Hippocampal formation (tissue), 2 donors: ENCODE measurements at places on chromosomes 11 and 22.

- no peak for DNase-seq
Observed at GRCh38 chr11:84812471-84812969, 814.6 kb downstream of the DLG2 start.

DNA sequence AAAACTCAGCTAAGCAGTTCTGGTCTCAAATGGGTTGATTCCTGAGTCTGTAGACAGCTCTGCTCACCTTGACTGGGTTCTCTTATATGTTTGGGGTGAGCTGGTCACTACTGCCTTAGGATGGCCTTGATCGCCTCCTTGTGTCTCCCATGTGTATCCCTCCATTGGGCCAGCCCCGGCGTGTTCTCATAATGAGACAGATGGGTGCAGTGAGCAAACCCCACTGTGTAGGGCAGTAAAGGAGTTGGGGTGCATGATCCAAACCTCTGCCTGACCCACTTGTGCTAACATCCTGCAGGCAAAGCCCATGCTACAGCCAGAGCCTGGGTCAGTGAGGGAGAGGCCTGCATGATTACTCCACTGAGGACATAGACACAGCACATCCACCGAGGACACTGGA is 657.6 kb downstream of the BRD1 start:
- DNase-seq = no peak

DNA sequence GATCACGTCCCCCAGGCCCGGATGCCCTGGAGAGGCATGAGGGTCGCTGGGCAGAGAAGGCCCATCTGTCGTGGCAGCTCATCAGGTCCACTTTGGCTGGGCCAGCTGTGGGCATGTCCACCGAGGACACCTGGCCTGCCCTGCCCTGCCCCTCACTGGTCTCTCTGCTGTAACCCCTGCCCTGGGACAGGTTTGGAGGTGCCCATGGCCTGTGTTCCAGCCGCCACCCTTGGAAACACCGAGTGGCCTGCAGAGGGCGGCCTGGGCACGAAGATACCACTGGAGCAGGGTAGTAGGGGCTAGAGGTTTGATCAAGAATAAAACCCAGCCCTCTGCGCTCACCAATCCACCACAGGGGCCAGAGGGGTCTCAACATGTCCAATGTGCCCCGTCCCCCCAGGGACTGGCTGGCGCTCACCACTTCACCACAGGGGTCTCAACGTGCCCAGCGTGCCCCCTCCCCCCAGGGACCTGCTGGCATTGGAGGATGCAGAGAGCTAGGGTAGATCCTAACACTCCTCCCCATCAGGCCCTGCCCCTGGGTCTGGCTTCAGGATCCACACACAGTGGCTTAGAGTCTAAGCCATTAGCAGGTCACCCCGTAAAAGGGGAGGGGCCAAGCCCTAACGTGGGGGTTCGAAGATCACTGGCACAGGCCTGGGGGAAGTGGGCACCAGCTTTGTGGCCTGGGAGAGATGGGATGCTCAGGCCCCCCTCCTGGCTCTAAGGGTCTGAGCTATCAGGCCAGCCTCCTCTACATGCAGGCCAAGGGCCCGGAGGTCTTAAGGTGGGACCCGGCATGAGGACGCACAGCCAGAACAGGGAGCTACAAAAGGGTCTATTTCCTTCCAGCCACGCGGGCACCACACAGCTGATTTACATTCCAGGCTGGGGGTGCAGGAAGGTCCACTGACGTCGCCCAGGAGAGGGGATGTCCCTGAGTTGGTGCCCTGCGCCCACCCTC is 1.3 kb upstream of the HDAC10 start:
- no peak for DNase-seq

DNA sequence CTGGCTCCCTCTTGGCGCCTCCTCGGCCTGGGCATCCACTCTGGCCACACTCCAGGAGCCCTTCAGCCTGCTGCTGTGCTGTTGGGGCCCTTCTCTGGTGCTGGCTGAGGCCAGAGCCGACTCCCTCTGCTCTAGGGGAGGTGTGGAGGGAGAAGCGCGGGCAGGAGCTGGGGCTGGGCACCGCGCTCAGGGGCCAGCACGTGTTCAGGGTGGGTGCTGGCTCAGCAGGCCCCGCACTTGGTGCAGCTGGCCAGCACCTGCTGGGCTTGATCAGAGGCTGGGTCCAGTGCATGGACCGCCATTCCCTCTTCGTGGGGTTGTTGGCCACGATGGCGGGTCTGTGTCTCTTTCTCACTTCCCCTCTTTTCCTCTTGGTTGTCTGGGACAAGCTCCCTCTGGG is 2381.0 kb downstream of the LRRC4C start:
- DNase-seq = no peak

DNA sequence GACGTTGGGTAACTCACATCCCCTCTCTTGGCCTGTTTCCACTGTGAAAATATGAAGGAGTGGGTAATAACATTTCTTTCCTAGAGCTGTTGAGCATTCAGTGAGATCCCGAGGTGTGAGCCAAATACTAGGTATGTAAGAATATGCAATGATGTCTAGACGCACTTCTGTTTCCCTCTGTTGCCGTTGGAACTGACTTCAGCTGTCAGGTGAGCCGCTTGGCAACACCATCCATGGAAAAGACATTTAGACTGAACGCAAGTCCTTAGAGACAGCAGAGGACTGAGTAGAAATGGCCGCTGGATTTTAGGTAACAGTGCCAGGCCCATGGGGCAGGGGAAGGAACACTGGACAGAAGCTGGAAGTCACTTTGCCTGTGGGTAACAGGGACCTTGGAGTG is 29.5 kb upstream of the SHANK2 start:
- no peak for DNase-seq
